ENCODE measurements at places on chromosomes 2 and 18. TPM values are rescaled to one million over a fixed set of nuclear protein-coding genes. Genes with fewer than 3 reads are reported as not detected.

The TMEM182 gene
- total RNA-seq, result 3.8 TPM

The TUBA3E gene
- total RNA-seq, result not detected

The RGPD3 gene
- 0.04 TPM for total RNA-seq

DNA sequence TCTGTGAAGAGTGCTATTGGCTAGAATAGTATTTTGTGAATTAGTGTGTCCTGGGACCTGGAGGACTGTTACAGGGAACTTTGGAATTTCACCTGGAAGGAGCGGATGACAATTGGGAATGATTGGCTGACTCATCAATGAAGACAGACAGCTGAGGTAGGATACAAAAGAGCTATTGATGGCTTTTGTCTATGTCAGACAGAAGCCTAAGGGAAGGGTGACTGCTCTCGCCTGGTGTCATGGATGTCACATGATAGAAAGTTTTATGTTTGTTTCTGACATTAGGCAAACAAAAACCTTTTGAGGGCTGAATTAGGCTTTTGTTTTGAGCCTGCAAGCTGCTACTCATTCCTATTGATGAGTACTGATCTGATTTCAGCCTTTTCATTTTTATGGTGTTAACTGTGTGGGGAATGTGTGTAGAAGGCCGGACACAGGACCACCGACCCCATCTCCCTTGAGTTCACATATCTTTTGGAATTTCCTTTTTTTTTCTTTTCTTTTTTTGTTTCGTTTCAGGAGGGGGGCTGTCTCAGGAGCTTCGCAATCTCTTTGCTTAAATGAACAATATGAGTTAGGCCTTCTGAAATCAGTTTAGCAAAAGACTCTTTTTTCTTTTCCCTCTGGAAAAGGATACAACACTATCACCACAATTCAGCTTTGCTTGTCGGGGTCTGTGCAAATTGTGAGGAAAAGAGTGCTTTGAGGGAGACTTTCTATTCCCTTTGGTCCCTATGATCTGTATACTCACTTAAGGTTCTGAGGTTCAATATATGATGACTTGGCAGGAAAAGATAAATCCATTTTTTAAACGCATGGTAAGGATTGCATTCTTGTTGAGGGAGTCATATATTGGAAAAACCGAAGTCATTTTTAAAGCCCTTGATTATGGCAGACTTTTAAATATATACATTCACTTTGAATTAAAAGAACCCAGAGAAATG lies 207.9 kb upstream of the FIGN start:
- H3K4me3 ChIP-seq, result no peak overlapping the region
- H3K4me1 ChIP-seq, result no peaks in the 10 kb centered on the region
- no peaks in the 10 kb centered on the region for H3K36me3 ChIP-seq

The MAP4K3 gene
- total RNA-seq, result 8.2 TPM

- no peak for DNase-seq
- H3K4me3 ChIP-seq, result no peak overlapping the region
- H3K36me3 ChIP-seq, result no peaks in the 10 kb centered on the region
These were observed 106.8 kb upstream of the ZFP36L2 start for GRCh38 chr2:43333101-43333655.

The ANKRD29 gene
- not detected for total RNA-seq

The ANKRD62 gene
- total RNA-seq, result not detected

DNA sequence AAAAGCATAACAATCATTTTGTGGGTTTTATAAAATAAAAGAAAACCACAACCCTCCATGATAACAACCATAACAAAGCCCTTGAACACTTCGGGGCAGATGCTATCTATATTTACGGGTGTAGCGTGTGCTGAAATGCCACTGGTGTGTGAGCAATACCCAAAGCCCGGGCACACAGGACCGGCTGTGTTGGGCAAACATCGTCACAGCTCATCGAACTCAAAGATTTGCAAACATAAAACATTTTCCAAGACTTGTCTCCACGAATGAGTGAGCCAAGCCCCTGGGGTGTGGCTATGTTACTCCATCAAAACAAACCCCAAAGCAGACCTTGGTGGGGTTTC lies 290.2 kb downstream of the LPIN1 start:
- no peak for DNase-seq
- no peak overlapping the region for H3K27ac ChIP-seq
- no peaks in the 10 kb centered on the region for H3K27me3 ChIP-seq
- H3K36me3 ChIP-seq, result no peaks in the 10 kb centered on the region
- no peak overlapping the region for H3K4me3 ChIP-seq

The FBXO48 gene
- 1.5 TPM for total RNA-seq

GRCh38 chr18:12359515-12359927 lies 17.5 kb downstream of the AFG3L2 start:
- H3K27ac ChIP-seq, result no peak overlapping the region
- H3K27me3 ChIP-seq, result no peaks in the 10 kb centered on the region
- H3K4me3 ChIP-seq, result no peak overlapping the region
- DNase-seq, result no peak

The SP3 gene
- 93.0 TPM for total RNA-seq

- no peaks in the 10 kb centered on the region for H3K27me3 ChIP-seq
- DNase-seq, result no peak
- H3K4me1 ChIP-seq, result no peaks in the 10 kb centered on the region
- H3K27ac ChIP-seq, result no peak overlapping the region
- H3K4me3 ChIP-seq, result no peak overlapping the region
These were observed 256.5 kb downstream of the CDH20 start for GRCh38 chr18:61589724-61590065.

GRCh38 chr2:162058973-162059668 lies 14.9 kb downstream of the DPP4 start:
- DNase-seq, result no peak
- no peaks in the 10 kb centered on the region for H3K36me3 ChIP-seq
- H3K4me3 ChIP-seq, result peak overlapping the region; percentile 13
- no peak overlapping the region for H3K27ac ChIP-seq

The BCL2 gene
- total RNA-seq, result 58.9 TPM

GRCh38 chr2:11406958-11407381 lies 59.0 kb downstream of the E2F6 start:
- DNase-seq, result no peak
- H3K36me3 ChIP-seq, result no peaks in the 10 kb centered on the region
- no peak overlapping the region for H3K4me3 ChIP-seq
- no peaks in the 10 kb centered on the region for H3K27me3 ChIP-seq

- no peak overlapping the region for H3K4me3 ChIP-seq
- H3K27ac ChIP-seq, result no peak overlapping the region
- H3K27me3 ChIP-seq, result peaks cover 3% of the 10 kb centered on the region
- no peaks in the 10 kb centered on the region for H3K36me3 ChIP-seq
- H3K4me1 ChIP-seq, result no peaks in the 10 kb centered on the region
These were observed 39.4 kb downstream of the HOXD1 start for GRCh38 chr2:176227874-176228273.

The GREB1 gene
- total RNA-seq, result 0.55 TPM

- H3K4me1 ChIP-seq, result no peaks in the 10 kb centered on the region
- H3K36me3 ChIP-seq, result no peaks in the 10 kb centered on the region
- H3K4me3 ChIP-seq, result no peak overlapping the region
- H3K27ac ChIP-seq, result no peak overlapping the region
These were observed 263.0 kb downstream of the EIPR1 start for GRCh38 chr2:3114406-3115185.

The WNT6 gene
- total RNA-seq, result 0.27 TPM

The COL4A4 gene
- not detected for total RNA-seq

The HRH4 gene
- total RNA-seq, result not detected

DNA sequence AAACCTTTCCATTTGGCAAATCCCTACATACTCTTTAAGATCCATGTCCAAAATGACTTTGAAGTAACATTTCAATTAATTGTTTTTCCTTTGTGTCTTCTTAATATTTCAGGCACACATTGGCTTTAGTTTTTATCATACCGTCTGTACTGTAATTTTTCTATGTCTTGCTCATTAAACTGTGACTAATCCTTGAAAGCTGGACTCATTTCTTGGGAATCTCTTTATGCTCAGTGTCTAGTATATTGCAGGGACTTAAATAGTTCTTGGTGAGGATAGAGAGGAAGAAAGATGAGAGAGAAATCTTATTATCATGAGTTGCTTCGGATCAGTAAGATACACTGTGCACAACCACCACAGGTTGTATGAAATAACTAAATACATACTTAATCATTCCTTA lies 448.3 kb upstream of the ST6GAL2 start:
- no peaks in the 10 kb centered on the region for H3K27me3 ChIP-seq
- no peaks in the 10 kb centered on the region for H3K36me3 ChIP-seq
- no peaks in the 10 kb centered on the region for H3K4me1 ChIP-seq
- H3K27ac ChIP-seq, result no peak overlapping the region

- DNase-seq, result no peak
- H3K27me3 ChIP-seq, result no peaks in the 10 kb centered on the region
- no peaks in the 10 kb centered on the region for H3K36me3 ChIP-seq
These were observed 7.0 kb upstream of the MYCN start for GRCh38 chr2:15933184-15933845.

DNA sequence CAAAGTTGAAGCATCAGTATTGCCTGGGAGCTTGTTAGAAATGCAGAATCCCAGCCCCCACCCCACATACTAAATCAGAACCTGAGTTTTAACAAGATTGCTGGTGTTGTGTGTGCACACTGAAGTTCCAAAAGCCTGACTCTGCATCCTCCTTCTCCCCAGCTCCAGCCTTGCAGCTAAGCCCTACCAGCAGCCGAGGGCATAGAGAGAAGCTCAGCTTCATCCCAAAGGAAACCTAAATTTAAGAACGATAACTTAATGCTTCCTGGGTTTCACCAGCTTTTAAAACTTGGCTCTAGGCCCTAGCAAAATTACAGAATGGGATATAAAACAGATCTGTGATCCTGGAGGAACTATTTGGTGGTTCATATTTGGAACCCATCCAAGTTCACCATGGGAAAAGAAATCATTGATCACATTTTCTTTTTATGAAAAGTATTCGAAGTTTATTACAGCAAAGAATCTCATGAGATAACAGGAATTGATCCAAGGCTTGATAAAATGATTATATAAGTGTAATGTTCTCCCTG lies 11.1 kb downstream of the SMYD1 start:
- H3K4me1 ChIP-seq, result no peaks in the 10 kb centered on the region
- H3K36me3 ChIP-seq, result no peaks in the 10 kb centered on the region
- H3K4me3 ChIP-seq, result no peak overlapping the region
- H3K27me3 ChIP-seq, result no peaks in the 10 kb centered on the region

Measured in CD8-positive, alpha-beta memory T cell (primary cell).